Dorsolateral prefrontal cortex (tissue), 122 donors: ENCODE measurements at places on chromosomes 6 and 20. TPM values are rescaled to one million over a fixed set of nuclear protein-coding genes. Genes with fewer than 3 reads are reported as not detected.

GRCh38 chr6:17859846-17860245 is 127.6 kb downstream of the KIF13A start:
- no peak for DNase-seq

- no peak for DNase-seq
These were observed 31.6 kb downstream of the DSE start for GRCh38 chr6:116402108-116402937.

- no peak for DNase-seq
These were observed 50.3 kb downstream of the PRR18 start for GRCh38 chr6:166257911-166258318.

GRCh38 chr6:152244998-152245630 is 392.0 kb downstream of the SYNE1 start:
- no peak for DNase-seq

DNA sequence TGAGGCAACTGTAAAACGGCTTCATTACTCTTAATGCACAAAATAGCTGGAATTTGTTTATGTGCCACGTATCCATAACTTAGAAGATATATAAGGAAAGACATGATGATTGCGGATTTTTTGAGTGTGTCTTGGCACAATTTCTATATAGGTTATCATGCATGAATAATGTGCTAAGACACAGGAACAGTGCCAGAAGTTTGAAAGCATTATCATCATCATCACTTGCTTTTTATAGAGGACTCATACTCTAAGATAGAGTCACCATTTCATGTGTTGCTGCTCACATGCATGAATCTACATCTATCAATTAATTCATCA is 113.4 kb downstream of the ELOVL4 start:
- no peak for DNase-seq

DNA sequence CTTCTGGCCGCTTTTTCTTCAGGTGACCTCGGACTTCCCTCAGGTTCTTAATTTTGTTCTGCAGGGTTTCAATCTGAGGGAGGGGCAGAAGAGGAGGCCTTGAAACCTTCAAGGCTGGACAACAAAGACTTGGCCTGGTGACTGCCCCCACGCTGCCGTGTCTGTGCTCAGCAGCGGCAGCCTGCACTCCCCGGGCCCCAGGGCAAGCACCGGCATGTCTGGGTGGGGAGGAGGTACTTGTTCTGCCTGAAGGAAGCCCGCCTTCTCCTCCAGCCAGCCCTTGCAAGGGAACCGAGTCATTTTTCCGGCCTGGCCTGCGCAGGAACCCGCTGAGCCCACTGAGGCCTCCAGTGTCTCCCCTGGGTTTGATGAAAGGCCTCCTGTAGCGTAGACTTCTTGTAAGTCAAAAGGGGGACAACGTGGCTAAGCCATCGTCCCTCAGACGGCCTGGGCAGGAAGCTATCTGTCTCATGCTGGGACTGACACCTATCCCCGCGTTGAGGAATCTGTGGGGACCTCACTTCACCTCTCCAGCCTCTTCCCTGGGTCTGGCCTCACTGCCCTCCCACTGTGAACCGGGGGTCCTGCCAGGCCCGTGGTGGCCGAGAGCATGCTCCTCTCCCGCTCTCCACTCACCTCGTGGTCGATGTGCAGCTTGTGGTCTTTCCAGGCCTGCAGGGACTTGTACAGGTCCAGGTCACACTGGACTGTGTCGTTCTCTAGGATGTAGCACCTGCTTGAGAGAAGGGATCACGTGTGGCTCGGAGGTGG is 119.9 kb downstream of the SULF2 start:
- DNase-seq: no peak

- DNase-seq: no peak
These were observed 98.3 kb downstream of the SASH1 start for GRCh38 chr6:148440877-148441453.

- DNase-seq: no peak
These were observed 289.9 kb upstream of the MMS22L start for GRCh38 chr6:97572943-97573342.

- no peak for DNase-seq
These were observed 11.3 kb downstream of the BMP7 start for GRCh38 chr20:57255183-57255582.

DNA sequence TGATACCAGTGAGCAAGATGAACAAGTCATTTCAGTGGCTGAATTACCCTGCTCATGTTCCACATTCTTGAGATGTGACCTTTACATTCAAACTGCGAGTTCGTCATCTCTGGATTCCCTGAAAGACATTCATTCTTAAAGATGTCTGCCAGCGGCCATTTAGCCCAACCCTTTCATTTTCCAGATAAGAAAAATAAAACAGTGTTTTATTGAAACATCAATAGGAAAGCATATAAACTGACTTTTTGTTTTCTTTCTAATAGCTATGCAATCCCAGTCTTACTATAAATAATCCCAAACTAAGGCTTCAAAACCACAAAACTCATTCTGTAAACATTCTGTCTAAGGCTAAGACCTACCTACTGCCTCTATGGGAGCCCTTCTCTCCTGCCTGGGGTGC is 134.0 kb downstream of the SAMD5 start:
- no peak for DNase-seq

DNA sequence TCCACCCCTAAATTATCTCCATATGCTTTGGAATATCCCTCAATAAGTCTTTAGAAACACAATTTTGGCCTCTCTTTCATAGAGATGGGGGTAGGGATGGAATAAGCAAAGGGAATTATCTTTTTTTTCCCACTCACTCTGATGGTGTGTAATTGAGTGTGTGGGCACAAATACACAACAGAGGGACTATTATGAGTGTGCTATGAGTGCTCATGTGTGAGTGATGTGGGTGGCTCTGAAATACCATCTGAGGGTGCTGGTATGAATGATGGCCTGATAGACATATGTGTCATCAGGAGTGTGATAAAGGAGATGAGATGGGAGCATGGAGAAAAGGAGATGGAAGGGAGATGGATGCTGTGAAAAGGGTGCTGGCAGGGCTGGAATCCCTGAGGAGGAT is 35.6 kb downstream of the GSS start:
- no peak for DNase-seq

- DNase-seq: no peak
These were observed 44.6 kb upstream of the SH3BGRL2 start for GRCh38 chr6:79586548-79586947.

- no peak for DNase-seq
These were observed 100.0 kb upstream of the JARID2 start for GRCh38 chr6:15145821-15146220.

GRCh38 chr6:147859071-147859470 is 350.6 kb downstream of the SAMD5 start:
- DNase-seq: no peak

GRCh38 chr6:12572896-12573827 is 143.4 kb upstream of the PHACTR1 start:
- DNase-seq: no peak

- no peak for DNase-seq
These were observed 7.3 kb upstream of the TENT5A start for GRCh38 chr6:81759782-81760181.

DNA sequence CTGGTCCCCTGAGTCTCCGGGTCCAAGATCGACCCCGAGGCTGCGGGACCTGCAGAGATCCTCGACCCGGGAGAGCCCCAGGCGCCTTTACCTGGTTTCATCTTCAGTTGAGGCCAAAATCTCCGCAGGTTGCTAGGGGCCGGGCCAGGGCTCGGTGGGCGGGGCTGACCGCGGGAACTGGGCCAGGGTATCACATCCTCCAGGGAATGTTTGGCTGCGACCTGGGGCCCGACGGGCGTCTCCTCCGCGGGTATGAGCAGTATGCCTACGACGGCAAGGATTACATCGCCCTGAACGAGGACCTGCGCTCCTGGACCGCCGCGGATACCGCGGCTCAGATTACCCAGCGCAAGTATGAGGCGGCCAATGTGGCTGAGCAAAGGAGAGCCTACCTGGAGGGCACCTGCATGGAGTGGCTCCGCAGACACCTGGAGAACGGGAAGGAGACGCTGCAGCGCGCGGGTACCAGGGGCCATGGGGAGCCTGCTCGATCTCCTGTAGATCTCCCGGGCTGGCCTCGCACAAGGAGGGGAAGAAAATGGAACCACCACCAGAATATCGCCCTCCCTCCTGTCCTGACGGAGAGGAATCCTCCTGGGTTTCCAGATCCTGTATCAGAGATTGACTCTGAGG is 53.8 kb upstream of the POLR1H start:
- DNase-seq: no peak

GRCh38 chr6:79632580-79632979 is 1.5 kb downstream of the SH3BGRL2 start:
- no peak for DNase-seq

DNA sequence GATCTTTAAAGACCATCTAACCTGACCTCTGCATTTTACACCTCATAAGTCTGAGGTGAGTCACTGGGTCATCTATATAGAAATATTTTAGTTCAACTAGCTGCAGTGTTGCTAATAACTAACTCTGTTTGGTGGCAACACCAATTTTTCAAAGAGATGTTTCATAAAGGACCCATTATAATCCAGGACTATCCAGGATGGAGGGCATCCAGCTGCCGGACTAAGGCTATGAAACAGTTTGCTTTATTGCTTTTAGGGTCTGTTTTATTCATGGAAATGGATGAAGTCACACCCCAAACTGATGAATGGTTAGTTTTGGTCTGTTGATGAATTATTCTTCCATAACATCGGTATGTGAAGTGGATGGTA is 204.2 kb upstream of the GMDS start:
- no peak for DNase-seq

- no peak for DNase-seq
These were observed 4.0 kb upstream of the DSN1 start for GRCh38 chr20:36777576-36777975.

DNA sequence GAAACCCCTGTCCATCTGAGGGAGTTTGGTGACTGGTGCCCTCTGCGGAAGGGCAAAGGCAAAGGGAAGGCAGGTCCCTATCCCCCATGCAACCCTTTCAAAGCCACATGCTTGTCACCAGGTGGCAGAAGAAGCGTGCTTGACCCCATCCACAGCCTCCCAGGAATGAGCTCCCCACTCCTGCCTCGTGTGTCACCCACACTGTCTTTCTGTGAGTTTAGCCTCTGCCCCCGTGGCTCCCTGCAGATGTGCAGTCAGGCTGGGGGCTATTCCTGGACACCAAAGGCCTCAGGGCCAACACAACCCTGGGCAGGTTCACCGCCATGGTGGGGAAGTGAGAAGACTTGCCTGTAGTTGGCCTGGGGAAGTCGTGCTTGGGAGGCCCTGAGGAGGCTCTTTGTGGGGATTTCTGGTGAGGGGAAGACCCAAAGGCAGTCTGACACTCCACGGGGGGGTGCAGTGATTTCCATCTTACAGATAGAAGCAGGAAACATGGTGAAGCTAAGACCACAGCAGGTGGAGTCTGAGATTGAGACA is 16.6 kb upstream of the PCMTD2 start:
- no peak for DNase-seq

CDK5RAP1 gene
- total RNA-seq: 41.7 TPM

ZSCAN23 gene
- total RNA-seq: 7.6 TPM

TMEM170B gene
- total RNA-seq: 39.3 TPM

DSP gene
- total RNA-seq: 2.2 TPM

CENPW gene
- total RNA-seq: not detected

SLC22A1 gene
- total RNA-seq: 2.9 TPM

TFAP2C gene
- total RNA-seq: 0.87 TPM

MYBL2 gene
- 0.19 TPM for total RNA-seq

TXLNB gene
- 1.6 TPM for total RNA-seq

RSPO3 gene
- total RNA-seq: 2.2 TPM

BTNL2 gene
- not detected for total RNA-seq

MEP1A gene
- not detected for total RNA-seq

DNAAF9 gene
- 51.5 TPM for total RNA-seq

CD93 gene
- total RNA-seq: 2.1 TPM

SSTR4 gene
- 1.2 TPM for total RNA-seq

DLK2 gene
- 3.4 TPM for total RNA-seq

TMEM217 gene
- 1.2 TPM for total RNA-seq

THBS2 gene
- total RNA-seq: 38.2 TPM

WFDC12 gene
- not detected for total RNA-seq
